ENCODE measurements at places on chromosomes 5 and 9.

DNA sequence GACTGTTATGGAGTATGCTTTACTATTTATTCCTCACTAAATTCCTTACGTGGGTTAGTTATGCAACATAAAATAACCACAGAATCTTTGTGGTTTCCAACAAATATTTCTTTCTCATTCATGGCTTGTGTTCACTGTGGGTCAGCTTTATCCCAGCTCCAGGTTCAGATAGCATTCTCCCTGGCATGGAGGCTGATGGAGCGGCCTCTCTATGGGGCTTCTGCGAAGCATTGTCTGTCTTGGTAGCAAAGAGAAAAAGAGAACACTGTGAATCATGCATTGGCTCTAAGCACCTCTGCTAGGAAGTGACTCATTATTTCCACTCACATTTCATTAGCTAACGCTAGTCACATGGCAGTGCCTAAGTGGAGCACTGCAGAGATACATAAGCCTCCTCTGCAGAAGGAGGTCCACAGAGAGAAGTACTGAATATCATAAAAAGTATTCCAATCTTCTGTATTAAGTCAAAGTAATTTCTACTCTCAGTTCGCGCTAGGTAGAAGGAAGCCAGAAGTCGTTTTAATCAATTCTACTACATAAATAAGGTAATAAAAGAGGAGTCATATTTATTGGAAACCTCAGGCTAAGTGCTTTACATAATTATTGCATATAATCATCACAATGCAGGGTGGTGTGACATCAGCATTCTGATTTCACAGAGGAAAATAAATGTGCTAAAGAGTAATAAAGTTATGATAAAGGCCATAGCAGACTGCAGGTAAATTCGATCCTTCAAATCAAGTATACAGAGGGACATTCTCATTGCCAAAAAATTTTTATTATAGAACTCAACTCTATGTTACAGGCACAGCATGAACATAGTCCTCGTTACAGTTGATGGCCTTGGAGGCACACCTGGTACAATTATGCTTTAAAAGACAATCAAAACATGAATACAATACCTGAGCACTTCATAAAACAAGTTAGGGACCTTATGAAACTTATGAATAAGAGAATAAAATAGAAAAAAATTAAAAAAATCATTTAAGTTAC, 531.1 kb downstream of the CETN3 start:
- no peak for DNase-seq

- no peak for DNase-seq
Observed at GRCh38 chr9:93710370-93710723, 134.0 kb downstream of the PHF2 start.

- no peak for DNase-seq
Observed at GRCh38 chr9:125586172-125586511, 120.9 kb downstream of the MAPKAP1 start.

GRCh38 chr5:136048966-136049365, 20.2 kb downstream of the TGFBI start:
- no peak for DNase-seq

GRCh38 chr9:122056484-122056883, 36.6 kb downstream of the TTLL11 start:
- DNase-seq: peak; percentile 31

DNA sequence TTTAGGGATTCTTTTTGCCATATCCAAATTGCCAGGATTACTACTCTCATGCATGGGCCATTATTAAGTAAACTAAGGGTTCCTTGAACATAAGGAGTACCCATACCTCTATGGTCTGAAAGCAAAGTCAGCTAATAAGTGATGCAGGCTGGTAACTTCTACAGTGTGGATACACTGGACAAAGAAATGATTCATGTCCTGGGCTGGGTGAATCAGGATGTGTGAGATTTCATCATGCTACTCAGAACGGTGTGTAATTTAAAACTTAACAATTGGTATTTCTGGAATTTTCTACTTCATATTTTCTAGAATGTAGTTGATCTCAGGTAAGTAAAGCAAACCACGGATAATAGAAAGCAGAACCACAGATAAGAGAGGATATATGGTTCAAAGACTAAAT, 428.8 kb downstream of the CHSY3 start:
- DNase-seq: no peak

DNA sequence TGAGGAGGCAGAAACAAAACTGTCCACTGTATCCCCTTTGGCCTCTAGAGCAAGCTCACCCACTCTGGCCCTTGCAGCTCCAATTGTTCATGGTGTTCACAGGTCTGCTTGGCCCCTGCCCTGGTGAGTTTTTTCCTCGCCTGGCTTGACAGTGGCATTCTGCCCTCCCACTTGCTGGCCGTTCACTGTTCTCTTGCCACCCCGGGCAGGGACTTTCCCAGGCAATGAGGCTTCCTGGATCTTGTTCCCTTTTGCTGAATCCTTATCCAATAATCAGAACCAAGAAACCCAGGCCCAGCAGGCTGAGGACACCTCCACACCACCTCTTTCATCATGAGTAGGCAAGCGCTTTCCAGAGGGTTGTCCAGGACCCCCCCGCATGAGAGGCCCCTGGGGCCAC, 31.2 kb downstream of the ZNF618 start:
- no peak for DNase-seq

DNA sequence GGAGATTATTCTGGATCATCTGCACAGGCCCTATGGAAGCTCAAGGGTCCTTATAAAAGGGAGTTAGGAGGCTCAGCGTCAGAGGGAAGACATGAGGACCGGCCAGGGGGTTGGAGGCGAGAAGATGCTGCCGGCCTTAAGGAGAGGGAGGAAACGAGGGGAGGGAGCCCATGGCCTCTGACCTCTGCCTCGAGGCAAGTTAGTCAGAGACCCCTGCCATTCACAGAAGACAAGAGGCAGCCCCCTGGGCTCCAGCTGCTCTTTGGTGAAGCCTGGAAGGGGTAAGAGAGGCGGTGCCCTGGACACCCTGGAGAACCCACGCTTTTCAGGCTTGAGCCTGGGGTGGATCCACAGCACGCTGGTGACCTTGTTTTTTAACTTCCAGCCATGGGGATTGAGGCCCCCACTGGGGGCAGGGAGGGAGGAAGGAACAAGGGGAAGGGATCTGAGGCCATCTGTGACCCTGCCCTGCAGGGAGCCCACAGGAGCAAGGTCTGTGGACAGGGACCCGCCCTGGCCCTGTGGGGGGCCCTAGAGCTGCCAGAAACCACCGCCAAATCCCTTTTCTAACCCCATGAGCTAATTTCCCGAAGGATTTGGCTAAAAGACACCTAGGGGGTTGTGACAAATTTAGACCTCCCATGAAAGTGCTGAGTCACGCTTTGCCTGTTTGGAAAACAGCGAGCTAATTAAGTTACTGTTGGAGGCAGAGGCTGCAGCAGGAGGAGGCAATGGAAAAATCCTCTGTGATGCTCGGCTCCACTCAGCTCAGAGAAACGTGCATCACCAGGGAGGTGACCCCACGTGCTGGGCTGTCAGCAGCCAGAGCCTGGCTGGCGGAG, 49.7 kb downstream of the OLFM1 start:
- DNase-seq: no peak

DNA sequence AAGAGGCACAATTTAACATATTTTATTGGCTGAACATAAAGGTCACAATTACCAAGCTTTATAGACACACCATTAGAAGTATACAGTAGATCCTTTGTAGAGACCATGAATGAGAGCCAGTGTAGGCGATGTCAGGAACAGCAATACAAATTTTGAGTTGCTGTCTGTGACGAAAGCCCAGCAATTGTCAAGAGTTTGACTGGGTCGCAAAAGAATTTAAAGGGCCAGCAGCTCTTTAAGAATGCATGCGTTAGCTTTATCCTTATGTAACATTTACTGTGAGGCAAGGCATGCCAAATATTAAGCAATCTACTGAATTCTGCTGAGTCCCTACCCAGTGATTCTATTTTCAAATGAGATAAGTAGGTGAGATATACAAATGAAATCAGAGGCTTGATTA, 236.9 kb downstream of the ARRDC3 start:
- no peak for DNase-seq

- DNase-seq: no peak
Observed at GRCh38 chr5:59285300-59286016, 608.1 kb downstream of the PDE4D start.

DNA sequence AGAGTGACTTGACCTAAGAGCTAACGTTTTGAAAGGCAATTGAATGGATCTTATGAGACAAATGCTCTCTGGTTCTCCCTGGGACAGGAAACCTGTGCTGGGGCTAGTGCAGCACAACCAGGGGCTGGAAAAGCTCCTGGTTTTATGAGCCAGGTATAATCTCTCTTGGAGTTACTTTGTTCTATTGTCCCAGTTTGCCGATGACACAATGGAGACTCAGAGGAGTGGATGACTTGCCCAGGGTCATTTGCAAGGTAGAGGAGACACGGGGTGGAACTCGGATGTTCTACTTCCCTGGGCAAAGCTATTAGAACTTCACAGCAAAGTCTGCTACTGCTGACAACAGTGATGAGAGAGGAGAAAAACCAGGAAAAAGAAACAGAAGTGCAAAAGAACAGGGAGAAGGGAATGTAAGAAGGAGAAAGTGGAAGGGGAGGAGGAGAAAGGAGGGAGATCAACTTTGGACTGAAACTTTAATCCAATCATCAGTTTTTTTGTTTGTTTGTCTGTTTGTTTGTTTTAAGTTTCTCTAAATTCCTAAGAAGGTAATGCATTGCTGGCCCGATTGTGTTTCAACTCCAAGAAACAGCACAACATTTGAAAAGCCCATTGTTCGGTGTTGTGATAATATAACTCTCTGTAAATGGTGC, 7.4 kb upstream of the GSN start:
- DNase-seq: no peak

GRCh38 chr5:168756453-168757391, 177.6 kb upstream of the PANK3 start:
- DNase-seq: no peak

DNA sequence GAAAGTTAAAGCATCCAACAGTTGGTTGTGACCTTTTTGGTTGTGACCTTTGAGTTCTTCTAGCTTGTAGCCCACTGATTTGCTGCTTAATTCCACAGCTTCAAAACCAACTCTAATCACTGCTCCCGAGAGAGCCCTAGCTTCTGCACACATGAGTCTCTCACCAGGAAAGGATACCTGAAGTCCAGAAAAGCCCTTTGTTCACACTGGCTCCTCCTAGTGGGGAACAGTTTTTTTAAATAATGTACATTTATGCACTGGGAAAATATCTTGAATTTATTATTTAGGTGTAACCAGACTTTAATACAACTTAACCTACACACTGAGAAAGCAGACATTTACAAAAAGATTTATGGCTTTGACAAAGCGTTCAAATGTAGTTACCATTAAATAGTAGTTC, 120.2 kb upstream of the CCDC152 start:
- peak; percentile 34 for DNase-seq

DNA sequence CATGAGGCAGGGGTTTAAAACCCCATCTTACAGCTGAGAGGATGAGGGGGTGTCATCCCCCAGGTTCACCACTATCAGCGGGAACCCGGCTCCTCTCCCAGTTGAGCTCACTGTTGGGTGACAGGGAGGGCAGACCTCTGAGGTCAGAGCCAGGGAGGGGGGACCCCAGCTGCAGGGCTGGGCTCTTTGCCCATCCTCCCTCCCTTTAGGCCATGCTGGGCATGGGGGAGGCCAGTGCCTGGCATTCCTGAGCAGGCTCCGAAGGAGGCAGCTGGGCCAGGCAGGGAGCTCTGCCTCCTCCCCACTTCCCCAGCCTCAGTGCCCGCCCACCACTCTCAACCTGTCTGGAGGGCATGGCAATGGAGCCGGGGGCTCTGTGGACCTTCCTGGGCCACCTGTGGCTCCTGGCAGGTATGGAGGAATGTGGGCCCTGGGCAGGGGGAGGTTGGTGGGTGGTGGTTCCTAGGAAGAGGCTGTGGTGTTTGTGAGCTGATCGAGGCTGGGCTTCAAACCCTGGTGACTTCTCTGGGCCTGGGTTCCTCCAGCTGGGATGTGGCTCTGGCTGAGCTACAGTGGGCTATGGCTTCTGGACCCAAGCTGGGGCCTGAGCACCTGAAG, 12.6 kb downstream of the CRB2 start:
- no peak for DNase-seq

GRCh38 chr5:124343451-124343867, 403.0 kb downstream of the ZNF608 start:
- DNase-seq: no peak

GRCh38 chr9:99690573-99690972, 131.1 kb upstream of the NR4A3 start:
- DNase-seq: no peak

DNA sequence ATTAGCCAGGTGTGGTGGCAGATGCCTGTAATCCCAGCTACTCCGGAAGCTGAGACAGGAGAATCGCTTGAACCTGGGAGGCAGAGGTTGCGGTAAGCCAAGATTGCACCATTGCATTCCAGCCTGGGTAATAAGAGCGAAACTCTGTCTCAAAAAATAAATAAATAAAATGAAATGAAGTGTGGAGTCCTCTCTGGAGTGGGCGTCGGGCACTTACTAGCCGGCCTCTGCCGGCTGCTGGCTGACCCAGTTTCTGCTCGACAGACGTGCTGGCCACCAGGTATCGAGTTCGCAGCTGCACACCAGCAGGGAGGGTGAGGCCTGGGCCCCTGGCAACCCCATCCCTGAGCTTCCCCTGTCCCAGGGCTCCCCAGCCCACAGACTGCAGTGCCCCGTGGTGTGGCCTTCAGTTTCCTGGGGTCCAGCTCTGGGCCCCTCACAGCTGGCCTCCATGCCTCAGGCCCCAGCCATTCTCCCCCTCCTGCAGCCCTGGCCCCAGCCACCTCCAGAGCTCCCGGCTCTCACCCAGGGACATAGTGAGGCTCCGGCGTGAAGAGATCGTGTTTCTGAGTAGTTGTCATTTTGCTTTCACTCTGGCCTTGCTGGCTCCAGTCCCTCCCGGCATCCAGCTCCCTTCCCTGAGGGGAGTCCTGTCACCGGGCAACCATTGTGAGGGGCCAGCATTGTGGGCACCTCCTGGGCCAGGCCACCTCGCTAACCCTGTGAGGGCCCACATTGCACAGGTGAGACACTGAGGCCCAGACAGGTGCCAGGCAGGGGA, 3.8 kb upstream of the STPG3 start:
- DNase-seq: no peak

- no peak for DNase-seq
Observed at GRCh38 chr5:157479166-157479565, 19.2 kb downstream of the NIPAL4 start.

- no peak for DNase-seq
Observed at GRCh38 chr5:174729075-174729680, 4.8 kb downstream of the MSX2 start.

- DNase-seq: no peak
Observed at GRCh38 chr5:107542831-107543231, 127.9 kb downstream of the EFNA5 start.

DNA sequence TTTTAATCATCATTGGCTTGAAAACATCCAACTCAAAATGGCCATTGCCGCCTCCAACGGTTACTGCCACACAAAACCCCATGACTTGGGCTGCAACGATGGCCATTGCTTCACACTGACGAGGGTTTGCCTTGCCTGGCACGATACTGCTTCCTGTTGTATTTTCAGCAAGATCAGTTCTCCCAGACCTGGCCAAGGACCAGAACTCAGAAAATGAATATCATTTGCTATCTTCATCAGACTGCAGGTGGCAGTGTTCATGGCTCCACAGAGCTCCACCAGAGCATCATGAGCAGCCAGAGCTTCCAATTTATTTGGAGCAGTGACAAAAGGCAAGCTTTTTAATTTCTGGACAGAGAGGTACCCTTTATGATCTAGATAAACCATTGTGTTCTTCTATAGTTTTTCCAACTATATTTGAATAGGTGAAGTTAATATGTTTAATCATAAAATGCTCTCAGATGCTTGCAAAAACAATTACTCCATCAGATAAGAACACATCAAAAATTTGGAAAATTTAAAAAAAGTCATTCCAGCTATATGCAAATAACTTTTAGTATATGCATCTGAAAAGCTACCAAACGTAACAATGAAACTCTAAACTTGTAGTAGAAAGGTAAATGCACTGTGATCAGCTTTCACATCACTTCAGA, 10.4 kb downstream of the AMACR start:
- peak; percentile 38 for DNase-seq

GRCh38 chr5:10406651-10407050, 35.0 kb upstream of the ROPN1L start:
- no peak for DNase-seq

Measured in RPMI8226 (cell line).